ENCODE measurements at places on chromosomes 4 and X.

- DNase-seq = no peak
Observed at GRCh38 chr4:8015512-8015911, 75.9 kb upstream of the AFAP1 start.

- no peak for DNase-seq
Observed at GRCh38 chrX:9614016-9614415, 149.2 kb downstream of the TBL1X start.

- DNase-seq = no peak
Observed at GRCh38 chr4:179110356-179110755, 1668.1 kb upstream of the AGA start.

DNA sequence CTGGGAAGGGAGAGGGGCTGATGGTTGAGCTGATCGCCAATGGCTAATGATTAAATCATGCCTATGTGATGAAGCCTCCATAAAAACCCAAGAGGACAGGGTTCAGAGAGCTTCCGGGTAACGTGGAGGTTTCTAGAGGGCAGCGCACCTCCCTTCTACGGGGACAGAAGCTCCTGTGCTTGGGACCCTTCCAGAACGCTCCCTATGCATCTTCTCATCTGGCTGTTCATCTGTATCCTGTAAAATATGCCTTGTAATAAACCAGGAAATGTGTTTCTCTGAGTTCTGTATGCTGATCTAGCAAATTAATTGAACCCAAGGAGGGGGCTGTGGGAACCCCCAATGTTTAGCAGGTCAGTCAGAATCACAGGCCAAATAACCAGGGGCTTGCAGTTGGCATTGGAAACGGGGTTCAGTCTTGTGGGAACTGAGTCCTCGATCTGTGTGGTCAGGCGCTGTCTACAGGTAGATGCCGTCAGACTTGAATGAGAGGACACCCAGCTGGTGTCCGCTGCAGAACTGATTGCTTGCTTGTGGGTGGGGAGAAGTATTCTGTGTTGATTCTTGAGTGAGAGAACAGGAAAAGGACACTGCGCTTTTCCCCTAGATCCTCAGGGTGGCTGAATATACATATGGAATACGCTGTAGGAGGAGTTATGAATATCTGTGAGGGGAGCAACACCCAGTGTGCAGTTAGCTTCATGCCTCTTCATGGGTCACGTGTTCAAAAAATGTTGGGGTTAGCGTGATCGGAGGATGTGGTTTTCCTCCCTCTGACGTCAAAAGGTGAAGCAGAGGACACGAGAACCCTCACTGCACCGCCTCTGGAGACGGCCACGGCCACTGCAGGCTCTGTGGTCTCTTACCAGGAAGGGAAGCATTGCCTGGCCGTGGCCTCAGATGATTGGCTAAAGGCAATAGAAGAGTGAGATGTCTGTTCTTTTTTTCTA, 29.2 kb downstream of the HTT-AS start:
- no peak for DNase-seq

GRCh38 chr4:7068883-7069282, 1.0 kb upstream of the GRPEL1 start:
- no peak for DNase-seq

DNA sequence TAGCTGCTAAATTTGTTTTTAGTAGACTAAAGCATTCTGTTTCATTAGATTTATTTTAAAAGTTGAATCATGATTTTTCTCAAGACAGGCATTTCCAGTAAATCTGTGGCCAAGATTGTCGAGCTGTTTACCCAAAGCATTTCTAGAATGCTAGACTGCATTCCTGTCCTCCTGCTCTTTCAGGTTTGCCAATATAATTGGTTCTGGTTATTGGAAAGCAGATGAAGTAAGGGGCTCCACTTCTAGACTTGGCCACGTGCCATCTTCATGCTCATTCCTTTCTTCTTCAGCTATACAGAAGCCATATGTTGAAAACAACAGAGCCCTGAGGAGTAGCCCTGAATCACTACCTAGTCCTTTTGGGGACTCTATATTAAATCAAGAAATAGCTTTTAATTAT, 62.5 kb downstream of the PGRMC2 start:
- no peak for DNase-seq

- DNase-seq = no peak
Observed at GRCh38 chr4:6953751-6954380, 44.2 kb downstream of the TBC1D14 start.

DNA sequence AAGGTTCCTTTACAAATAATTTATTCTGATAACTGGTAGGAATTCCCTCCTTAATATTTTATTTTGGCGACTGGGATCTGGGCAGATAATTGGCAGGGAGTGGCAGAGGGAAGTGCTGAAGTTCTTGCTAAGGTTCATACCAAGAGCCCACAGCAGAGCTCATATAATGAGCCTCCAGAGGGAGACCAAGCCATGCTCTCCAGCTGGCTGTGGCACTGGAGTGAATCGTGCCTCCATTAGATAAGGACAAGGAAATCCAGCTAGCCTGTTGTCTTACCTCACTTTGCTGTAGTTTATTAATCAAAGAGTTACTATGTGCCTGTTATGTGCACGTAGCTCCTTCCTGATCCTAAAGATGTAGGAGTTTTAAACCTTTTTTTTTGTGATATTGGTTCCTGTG, 1.3 kb downstream of the ASB12 start:
- DNase-seq = no peak

DNA sequence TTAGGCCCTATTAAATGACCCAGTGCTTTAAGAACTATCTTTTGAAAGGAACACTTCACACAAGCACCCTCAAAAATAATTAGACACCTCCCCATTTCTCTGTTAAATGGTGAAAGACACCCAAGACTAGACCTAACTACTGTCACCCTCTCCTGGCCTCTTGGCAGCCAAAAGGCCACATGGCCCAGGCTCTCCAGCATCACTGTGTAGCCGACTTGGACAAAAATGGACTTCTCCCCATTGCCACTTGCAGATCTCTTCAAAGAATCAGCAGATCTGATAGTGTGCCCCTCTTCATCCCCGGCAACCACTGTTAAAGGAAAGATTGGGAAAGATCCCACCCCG, 2.0 kb downstream of the MID1IP1 start:
- DNase-seq = no peak

All from GM12864 (cell line).